ENCODE measurements at places on chromosomes 5 and 9.

GRCh38 chr9:90018688-90019087, 413.9 kb downstream of the GADD45G start:
- no peak for DNase-seq

DNA sequence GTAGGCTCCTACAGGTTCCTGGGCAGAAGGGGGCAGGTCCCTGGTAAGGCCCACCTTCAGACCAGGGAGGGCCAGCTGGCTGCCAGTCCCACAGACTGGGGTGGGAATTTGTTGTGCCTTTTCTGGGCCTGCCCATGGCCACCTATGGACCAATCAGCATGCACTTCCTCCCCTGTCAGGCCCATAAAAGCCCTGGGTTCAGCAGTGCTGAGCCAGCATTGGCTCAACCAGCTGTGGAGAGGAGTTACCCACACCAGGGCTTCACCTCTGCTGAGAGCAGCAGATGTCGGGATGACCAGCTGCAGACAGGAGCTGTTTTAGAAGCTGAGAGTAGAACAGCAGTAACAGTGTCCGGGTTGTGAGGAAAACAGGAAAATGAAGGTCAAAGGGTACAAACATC, 373.4 kb upstream of the ACO1 start:
- DNase-seq = no peak

DNA sequence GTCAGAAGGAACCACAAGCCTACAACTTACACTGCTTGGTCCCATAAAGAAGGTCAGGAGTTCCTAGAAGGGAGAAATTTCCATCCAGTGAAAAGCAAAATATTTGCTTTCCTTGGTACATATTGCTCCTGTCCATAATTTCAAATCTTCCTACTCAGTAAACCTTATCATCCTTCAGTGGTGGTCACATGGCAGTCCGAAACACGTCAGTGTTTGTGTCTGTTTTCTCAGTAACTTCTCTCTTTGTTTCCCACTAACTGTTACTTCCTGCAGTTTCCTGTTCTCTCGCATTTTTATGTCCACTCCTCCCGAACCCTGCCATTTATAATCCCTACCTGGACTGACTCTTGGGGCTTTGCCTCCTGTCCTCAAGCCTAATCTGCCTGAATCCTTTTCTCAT, 129.1 kb downstream of the FANCC start:
- DNase-seq = no peak

DNA sequence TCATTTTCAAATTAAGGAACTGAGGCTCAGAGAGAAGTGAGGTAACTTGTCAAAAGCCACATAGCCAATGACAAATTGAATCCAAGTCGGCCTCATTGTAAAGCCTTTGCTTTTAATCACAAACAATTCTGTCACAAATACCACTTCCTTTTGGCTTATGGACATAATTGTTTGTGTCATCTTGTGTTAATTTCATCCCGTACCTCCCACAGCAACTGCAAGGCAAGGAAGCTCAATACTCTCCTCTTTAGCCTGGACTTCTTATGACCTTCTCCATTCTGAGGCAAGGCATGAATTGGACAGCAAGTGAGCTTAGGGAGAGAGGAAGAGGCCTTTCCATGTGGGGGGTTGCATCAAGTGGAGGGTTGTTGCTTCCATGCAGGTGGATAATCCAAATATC, 62.2 kb upstream of the SLC2A8 start:
- no peak for DNase-seq

DNA sequence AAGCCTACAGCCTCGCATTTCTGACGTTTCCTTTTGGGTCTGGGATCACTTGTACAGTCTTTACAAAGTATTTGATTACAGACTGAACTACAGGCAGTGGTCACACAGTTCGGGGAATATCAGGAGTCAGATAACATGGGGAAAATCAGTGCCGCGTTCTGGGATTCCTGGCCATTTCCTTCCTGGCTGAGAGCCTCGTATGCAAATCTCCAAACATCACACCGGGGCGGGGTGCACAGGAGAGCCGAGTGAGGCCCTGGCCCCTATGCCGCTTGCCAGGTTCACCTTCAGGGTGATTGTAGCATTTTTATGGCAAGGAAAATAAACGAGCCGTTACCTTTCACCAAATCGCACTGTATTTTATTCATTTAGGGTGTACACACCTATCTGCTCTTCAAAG, 29.6 kb upstream of the SLC9A3 start:
- DNase-seq = no peak

DNA sequence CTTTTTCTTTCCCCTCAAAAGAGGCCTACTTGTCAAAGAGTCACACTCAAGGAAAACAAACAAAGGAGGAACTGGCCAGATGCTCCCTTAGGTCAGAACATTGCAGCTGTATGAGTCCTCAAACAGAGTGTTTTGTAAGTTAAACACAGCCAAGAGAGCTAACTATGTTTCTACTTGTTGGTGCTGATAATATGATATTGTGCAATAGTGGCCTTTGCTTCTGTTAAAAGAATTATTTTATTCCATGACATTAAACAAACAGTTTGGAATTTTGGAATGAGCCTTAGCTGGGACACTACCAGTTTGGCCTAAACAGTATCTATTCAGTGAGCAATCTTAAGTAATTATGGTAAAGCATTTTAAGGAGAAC, 56.0 kb upstream of the TPD52L3 start:
- no peak for DNase-seq

GRCh38 chr5:78610163-78610583, 38.4 kb downstream of the LHFPL2 start:
- DNase-seq = no peak

DNA sequence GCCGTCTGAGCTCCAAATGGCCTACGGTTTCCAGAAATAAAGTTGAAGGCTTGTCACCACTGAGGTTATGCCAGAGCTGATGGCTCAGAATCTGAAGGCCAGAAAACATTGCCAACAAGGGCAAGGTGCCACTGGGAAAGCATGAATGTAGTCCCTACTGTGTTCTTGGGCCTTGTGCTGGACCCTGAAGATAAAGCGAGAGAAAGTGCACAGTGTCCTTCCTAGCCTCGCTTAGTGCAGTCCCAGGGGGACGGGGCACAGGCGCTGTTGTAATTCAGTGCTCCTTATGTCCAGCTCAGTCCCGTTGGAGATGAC, 84.5 kb downstream of the NDFIP1 start:
- DNase-seq = no peak

DNA sequence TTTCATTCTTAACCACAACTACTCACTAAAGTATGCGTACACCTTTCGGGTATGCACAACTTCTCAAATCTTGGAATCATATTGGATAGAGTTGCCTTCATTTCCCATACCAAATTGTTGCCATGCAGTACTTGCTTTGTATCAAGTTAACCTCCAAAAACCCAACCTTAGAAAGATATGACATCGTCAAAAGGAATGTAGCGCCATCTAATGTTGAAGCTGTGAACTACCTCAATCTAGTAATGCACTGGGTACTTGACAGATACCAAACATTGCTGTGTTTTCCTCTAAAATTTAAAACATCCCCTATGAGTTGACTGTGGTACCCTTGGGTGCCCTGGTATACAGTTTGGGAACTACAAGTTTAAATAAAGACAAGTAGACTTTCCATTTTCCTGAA, 318.4 kb downstream of the ARL15 start:
- no peak for DNase-seq

- no peak for DNase-seq
These were observed 66.0 kb downstream of the ZNF366 start for GRCh38 chr5:72441094-72441723.

DNA sequence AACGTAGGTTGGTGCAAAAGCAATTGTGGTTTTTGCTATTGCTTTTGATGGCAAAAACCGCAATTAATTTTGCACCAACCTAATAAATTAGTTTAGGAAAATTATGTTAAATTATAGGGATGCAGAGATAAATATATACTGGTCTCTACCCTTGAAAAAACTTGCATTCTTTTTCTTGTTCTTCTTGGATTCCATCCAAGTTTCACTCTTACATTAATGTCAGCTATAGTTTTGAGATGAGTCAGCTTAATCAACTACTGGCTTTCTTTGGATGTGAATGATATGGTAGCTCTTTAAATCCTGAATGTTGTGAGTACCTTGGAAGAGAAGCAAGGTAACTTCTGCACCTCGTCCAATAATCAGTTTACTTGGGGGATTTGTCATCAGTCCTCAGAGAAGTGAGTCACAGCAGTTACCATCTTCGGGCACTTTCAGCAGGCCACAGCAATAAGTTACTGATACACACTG, 549.0 kb upstream of the ZNF608 start:
- no peak for DNase-seq

GRCh38 chr5:179187229-179187678, 127.1 kb downstream of the ZNF354C start:
- no peak for DNase-seq

DNA sequence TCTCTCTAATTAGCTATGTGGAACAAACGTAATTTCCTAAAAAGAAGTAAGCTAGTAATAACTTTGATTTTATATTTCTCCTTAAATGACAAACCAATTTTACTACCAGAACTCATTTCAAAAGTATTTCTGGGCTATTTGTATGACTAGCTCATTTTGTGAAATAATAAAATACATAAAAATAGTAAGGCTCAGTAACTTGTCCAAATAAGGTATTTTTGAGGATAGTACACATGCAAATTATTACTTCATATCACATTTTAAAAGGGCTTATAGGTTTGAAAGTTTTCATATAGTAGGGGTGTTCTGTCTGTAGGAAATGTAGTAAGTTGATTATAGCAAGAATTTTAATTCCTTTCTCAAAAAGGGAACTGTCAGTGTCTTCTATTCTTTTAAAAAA, 26.5 kb downstream of the C9orf85 start:
- no peak for DNase-seq

Measured in activated T-cell treated with anti-CD3 and anti-CD28 coated beads, Interleukin-2, amount 50 U/mL, for 48 hours (primary cell).